Stimulated activated CD4-positive, alpha-beta T cell treated with anti-CD3 and anti-CD28 coated beads, Interleukin-1b, Interleukin-23, amount 100 ng/mL, for 1 hour (primary cell): ENCODE measurements at places on chromosomes 3 and 15.

DNA sequence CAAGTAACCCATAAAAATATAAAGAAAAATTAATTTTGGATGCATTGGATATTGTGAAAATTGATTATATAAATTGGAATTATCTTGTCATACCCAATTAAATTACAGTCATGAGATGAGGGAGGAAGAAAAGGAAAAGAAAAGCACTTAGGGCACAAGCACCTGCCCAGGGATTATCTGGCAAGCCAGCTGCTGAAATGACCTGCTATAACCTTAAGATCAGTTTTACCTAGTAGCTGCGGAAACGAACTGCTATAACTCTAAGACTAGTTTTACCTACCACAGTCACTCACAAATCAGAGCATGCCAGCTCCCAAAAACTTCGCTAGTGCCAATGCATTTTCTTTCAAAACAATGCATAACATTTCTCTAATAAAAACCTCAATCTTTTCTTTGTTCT, 26.2 kb downstream of the LRRFIP2 start:
- DNase-seq: no peak

DNA sequence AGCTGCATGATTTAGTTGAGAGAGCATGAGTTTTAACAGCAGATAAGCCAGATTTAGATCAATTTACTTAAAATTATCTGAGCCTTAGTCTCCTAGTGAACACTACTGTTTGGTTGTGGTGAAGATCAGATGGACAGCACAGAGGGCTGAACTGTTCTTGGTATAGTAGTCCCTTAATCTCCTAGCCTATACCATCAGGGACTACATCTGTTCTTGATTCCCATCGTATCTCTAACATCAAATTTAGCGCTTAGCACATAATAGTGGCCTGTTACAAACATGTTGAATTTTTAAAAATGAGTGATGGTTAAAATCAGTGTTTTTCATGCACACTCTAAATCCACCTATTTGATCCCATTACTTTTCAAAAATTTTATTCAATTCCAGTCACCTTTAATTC, 507.7 kb downstream of the GRM7 start:
- DNase-seq: no peak

DNA sequence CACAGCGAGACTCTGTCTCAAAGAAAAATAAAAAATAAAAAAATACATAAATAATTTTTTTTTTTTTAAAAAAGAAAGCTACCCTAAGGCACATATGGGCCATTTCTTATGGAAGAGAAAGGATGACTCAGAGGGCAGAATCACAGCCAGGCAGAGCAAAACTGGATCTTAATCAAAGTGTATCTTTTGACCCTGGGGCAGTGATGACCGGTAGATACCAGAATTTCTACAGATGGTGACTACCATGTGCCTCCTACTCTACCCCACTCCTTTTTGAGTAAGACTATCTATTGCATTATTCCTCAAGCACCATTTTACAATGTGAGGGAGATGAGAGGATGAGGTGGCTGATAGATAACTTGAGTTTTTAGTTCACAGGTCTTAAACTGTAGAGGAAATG, 26.0 kb downstream of the TARS3 start:
- DNase-seq: no peak

GRCh38 chr3:38229036-38229435, 36.6 kb upstream of the SLC22A13 start:
- no peak for DNase-seq
